GM06990 (cell line): ENCODE measurements at places on chromosomes 5 and 9.
A peak's percentile ranks its signal among the peaks of the same experiment; 100 is the strongest.

DNA sequence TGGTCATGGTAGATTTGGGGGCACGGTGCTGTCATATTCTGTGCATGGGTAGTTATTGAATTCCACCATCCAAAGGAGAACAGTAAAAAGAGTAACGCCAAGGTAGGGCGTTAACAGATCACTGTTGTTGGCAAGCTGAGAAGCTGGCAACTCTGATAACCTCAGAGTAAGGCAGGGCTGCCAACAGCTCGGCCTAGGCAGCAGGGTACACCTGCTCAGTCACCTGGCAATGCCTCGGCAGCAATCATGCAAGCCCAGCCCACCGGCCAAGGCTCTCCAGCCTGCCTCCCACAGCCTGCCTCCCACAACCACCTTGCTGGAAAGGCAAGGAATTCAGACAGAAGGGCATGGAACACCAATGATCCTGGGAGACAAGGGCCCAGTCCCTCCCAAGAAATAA lies 63.9 kb downstream of the KLHL3 start:
- DNase-seq = no peak

DNA sequence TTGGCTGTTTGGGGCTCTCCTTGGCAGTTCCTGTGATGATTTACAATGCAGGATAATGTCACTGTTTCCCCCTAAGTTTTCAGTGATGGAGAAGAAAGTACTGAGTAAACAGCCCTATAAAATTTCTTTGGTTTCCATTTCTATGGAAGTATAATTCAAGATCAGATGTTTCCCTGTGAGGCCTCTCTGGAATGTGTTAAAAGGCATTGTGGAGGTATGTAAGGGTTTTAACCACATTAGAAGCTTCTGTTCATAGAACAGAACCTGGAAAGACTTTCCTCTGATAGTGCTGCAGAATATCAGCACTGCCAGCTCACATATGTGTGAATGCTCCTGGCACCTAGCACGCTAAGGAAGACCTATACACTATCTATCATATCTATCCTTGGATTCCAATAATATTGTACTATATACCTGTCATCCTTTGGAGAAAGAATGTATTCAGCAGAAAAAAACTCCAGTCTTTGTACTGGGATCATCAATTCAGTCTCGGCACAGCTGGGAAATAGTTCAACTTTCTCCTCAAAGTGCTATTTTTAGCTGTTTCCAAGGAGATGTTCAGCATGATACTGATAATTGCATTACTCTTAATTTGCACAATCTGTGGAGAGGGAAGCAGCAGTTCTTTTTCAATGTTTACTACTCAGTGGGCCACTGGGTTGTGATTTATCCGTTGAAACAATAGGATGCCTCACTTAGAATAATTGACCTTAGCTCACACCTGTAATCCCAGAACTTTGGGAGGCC lies 21.9 kb downstream of the TTC1 start:
- DNase-seq = no peak

DNA sequence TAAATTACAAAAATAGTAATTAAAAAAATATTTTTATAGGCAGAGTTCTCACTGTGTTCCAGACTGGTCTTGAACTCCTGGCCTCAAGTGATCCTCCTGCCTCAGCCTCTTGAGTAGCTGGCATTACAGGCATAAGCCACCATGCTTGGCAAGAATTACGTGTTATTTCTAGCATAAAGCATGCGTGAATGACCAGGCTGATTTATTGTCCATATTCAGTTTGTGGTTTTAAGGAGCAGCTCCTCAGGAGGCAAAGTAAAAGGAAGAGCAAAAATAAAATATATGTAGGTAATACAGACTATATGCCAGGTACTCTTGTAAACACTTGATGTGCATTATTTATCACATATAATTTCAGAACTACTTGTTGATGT lies 7.1 kb upstream of the CD180 start:
- peak; percentile 62 for DNase-seq

DNA sequence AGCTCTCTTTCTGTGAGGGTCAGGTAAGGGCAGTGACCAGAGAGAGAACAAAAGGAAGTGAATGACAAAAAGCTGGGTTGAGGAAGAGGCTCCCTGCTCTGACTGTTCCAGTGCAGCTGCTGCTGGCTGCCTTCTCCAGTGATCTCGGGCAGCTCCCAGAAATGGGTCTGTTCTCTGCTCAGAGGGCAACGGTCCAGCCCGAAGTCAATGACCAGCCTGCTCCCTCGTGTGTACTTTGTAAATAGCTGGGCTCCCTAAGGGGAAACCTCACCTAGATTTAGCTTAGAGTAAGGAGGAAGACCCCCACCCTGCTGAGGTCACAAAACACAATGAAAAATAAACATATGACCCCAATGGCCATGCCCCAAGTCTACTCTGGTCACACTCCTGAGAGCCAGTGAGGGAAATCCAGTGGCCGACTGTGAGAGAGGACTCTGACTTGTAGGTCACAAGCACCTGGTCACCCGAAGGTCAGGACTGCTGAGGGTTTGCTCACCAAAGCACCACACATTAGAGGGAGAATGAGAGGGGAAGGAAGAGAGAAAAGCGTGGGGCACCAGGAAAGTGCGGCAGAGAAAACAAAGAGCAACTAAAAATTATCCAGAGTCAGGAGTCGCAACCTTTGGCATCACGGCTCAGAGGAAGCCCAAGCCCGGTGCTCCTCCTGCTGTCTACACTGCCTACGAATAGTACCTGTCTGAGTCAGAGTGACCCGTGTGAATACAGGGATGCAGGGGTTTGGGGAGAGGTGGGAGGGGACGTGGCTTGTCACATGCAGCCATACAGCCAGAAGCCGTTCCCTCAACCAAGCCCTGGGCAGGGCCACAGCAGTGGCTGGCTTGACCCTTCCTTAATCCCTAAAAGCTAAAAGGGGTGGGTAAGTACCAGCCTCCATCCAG lies 19.8 kb downstream of the NIPAL4 start:
- no peak for DNase-seq

DNA sequence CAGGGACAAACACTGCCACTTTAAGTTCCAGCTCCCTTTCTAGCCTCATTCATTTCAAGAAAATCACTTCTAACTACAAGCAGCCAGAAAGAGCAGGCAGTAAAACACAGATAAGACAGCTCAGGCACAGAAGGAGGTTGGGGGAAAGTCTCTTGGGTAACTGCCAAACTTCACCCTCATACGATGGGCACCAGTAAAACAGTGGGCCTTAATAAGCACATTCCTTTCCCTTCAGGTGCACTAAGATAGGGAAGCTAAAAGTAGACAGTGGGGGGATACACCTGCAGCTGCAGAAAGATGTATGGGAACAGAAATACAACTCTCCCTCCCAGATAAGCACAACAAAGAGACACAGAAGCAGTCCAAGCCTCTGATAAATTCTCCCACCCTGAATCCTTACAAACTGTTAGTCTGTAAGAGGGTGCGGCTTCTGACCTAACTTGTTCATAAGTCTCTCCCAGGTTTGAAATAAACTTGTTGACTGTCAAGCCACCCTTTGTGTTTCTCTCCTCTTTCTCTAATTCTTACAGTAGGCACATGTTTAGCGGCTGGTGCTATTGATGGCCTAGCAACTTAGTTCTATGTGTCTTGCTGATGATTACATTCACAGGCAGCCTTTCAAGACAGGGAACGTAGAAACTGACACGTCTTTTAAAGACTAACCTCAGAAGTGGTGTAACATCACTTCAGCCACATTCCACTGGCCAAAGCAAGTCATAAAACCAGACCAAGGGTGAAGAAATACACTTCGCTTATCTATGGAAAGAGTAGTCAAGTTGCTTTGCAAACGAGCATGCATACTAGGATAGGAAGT lies 6.8 kb upstream of the CKS2 start:
- DNase-seq = no peak

- no peak for DNase-seq
Observed at GRCh38 chr9:125262294-125262991, 817 bp downstream of the GAPVD1 start.
